ENCODE measurements at places on chromosomes 3 and 15. TPM values are rescaled to one million over a fixed set of nuclear protein-coding genes. Genes with fewer than 3 reads are reported as not detected.

The TADA3 gene
- total RNA-seq: 89.1 TPM

The ZNF385D gene
- total RNA-seq: 1.2 TPM

The GP9 gene
- not detected for total RNA-seq

The WDR49 gene
- 0.56 TPM for total RNA-seq

The PLCB2 gene
- 0.43 TPM for total RNA-seq
